Fibroblast of lung (primary cell): ENCODE measurements at places on chromosomes 2 and 18. TPM values are rescaled to one million over a fixed set of nuclear protein-coding genes. Genes with fewer than 3 reads are reported as not detected.

- H3K27me3 ChIP-seq: no peaks in the 10 kb centered on the region
- no peak overlapping the region for H3K27ac ChIP-seq
- no peak overlapping the region for H3K4me3 ChIP-seq
- no peaks in the 10 kb centered on the region for H3K4me1 ChIP-seq
- no peak for DNase-seq
Measured at GRCh38 chr18:40431071-40431985, 1523.7 kb upstream of the PIK3C3 start.

- H3K4me1 ChIP-seq: no peaks in the 10 kb centered on the region
- H3K27me3 ChIP-seq: no peaks in the 10 kb centered on the region
- H3K27ac ChIP-seq: no peak overlapping the region
- H3K36me3 ChIP-seq: peaks cover 6% of the 10 kb centered on the region
- no peak overlapping the region for H3K4me3 ChIP-seq
Measured at GRCh38 chr18:79944126-79944731, 7.2 kb downstream of the SLC66A2 start.

The FAM124B gene
- not detected in 2 replicates for total RNA-seq

The DSG1 gene
- total RNA-seq: not detected in 2 replicates

The FTCDNL1 gene
- 2.3 and 3.6 TPM in 2 replicates for total RNA-seq
